ENCODE measurements at places on chromosomes 11 and 22.

DNA sequence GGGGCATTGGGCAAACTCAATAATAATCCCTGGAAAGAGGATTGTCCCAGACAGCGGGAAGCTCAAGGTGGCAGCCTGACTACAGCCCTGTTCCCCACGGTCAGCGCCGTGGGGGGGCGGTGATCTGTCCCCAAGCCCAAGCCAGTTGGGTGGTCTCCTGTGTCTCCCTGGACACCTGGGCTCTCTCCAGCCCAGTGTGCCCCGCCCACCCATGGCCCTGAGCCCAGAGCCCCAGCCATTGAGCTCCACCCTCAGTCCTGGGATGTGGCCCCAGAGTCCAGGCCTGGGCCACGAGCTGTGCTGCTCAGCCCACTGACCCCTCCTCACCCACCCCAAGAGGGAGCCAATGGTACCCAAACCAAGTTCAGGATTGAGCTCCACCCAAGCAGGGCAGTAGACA, 27.9 kb upstream of the PDE2A start:
- no peak for DNase-seq

DNA sequence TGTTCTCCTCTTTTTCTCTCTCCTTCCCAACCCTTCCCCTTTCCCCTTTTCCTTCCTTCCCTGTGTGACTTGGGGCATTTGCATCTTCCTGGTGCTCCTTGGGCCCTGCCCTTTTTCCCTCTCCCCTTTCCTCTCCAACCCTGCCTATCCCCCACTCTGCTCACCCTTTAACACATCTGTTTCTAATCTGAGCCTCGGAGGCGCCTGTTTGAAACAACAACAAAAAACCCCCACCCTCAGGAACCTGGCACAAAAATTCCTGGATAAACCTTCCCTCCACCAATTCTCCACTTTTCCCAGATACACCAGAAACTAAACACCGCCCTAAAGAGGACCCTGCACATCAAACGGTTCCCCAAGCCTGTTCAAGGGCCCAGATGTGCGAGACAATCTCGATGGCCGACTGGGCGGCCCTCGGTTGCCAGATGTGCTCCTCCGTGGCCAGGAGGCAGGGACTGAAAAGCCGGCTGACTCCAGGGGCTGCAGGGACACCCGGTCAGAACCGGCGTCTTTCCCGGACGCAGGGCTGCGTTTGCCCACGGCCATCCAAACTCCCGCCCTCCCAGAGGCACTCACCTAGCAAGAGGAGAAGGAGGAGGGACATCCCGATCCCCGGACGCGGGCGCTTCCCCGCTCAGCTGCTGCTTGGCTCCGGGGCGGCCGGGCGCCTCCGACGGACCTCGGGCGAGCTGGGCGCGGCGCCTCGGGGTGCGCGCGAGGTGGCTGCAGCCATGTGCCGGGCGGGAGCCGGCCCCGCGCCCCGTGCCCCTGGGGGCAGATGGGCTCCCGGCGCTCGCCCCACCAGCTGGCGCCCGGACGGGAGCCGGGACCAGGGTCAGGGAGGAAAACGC, 486 bp downstream of the CLMP start:
- DNase-seq, result no peak

DNA sequence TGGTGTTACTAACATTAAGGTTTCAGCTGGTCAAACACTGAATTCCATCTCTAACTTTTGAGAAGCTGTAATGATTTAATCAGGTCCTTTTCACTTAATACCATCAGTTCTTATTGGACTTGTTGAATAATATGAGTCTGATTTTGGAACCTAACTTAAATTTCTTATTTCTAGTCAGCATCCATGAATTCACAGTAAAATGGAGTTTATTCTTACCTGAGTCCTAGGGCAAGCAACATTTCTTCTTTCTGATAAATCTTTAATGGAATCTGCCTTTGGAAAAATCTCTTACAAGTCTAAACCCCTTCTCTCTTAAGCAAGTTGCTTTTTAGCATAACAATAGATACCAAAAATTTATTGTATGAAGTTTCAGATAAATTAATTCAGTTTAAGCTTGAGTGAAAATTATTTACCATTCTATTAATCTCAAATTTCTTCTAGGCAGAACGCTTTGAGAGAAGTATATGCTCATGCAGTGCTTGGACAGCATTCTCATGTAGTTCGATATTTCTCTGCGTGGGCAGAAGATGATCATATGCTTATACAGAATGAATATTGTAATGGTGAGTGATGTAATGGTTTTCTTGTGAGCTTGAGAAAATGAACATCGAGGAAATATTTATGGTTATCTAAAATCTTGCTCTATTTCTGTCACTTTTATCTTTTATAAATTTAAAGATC, 3.4 kb downstream of the WEE1 start:
- DNase-seq, result no peak

DNA sequence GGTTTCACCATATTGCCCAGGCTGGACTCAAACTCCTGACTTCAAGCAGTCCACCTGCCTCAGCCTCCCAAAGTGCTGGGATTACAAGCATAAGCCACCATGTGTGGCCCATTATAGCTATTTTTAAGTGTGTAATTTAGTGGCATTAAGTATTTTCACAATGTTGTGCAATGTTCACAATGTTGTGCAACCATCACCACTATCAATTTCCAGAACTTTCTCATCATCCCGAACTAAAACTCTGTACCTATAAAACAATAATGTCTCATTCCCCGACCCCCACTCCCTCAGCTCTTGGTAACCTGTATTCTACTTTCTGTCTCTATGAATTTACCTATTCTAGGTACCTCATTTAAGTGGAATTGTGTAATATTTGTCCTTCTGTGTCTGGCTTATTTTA, 7.5 kb downstream of the CFAP68 start:
- DNase-seq, result no peak

- DNase-seq, result no peak
Measured at GRCh38 chr22:27576815-27577573, 224.6 kb downstream of the MN1 start.

DNA sequence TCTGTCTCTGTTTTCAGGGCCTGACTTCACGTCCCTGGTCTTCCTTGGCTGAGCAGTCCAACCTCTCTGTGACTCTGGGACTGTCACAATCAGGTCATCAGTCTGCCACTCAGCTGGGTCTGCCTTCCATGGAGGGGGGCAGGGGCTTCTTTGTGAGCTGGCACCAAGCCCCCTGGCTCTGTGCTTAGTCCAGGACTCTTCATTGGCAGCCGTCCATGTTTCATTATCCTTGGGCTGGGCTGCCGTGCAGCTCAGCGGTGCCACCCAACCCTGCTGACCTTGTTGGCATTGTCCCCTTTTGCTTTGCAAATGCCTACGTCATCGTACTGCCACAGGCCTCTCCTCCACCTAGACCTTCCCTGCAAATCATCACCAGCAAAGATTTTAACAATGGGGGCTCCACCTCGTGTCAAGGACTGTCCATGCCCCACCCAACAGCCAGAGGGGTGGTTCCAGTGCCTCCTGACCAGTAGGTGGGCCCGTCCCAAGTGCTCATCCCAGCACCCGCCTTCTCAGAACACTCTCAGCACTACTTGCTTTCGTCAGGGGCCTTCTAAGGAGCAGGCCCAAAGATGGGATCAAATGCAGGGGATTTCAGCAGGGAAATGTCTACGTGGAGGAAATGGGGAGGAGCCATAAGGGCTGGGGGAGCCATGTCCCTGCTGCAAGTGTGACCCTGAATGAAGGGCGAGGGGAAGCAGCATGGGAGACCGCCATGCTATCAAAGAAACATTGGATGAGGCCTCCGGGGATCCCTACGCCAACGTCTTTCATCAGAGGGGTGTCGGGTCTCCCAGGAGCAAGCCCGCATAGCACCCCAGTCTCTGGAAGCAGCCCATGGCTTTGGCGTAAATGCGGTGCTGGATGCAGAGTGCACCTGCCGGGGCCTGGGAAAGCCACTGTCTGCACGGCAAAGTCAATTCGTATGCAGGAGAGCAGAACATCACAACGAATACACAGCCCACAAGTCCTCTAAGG, 18.2 kb downstream of the KRTAP5-6 start:
- no peak for DNase-seq

DNA sequence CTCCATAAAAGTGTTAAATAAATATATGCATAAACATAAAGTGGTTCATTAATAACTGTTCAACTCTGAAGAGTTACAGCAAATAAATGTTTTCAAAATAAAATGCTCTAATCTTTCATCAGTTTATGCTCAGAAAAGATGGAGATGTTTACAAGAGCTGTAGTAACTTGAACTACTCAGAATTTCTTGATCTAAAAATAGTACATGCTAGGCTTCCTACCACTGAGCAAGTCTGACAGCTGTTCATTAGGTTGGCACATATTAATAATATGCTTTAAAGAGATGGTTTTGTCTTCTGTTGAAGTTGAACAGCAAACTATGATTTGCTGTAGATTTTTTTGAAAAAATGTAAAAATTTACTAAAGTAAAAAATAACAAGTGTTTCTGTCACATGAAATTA, 10.8 kb upstream of the SLN start:
- no peak for DNase-seq

GRCh38 chr11:72421351-72421750, 13.0 kb downstream of the CLPB start:
- DNase-seq, result no peak

DNA sequence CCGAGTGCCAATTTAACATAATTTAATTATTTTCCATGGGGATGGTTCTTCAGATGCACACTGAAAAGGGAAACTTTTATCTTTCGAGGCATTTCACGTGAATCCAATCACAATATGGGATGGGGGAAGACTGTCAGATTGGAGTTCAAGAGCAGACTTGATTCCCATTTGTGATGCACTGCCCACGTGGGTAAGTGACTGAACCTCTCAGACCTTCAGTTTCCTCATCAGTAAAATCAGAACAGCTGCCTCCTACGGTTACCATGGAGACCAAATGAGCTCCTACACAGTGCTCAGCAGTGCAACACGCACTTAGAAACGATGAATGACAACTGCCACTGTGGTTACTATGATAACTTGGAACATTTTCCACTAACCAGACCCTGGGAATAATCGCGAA, 21.7 kb downstream of the KIAA0930 start:
- peak; percentile 54 for DNase-seq

- DNase-seq, result no peak
Measured at GRCh38 chr11:124514131-124514530, 29.3 kb downstream of the OR8B12 start.

DNA sequence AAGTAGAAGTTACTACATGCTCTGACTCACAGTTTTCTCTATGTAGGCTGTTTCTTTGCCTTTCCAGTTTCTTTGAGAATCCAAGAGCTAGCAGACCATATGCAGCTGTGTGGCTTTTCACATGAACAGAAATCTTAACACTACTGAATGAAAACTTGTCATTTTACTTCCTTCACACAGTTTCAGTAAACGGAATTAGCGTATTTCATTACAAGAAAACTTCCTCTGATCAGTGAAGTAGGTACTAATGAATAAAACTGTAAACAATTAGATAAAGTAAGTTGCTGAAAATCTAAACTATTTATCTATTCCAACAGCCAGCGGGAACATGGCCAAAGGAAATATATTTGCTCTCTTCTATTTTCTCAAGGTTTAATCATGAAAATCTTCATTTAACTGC, 953.2 kb downstream of the LRRC4C start:
- DNase-seq, result no peak

DNA sequence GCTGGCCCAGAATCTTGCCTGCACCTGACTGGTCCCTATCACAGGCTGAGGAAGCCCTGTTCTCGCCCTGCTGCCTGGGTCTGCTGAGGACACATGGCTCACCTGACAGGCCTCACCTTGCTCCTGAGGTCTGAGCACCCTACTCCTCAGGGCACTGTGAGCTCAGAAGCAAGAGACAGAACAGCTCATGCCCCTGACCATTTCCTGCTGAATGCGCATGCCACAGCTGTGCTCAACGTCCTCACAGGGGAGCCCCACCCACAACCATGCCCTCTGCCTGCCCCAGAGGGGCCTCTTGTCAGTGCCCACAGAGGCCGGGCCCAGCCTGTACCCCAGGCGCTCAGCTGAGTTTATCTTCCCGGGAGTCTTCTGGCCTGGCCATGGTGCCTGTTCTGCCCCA, 2.8 kb upstream of the TSPO start:
- no peak for DNase-seq

- DNase-seq, result no peak
Measured at GRCh38 chr11:105074166-105074530, 29.0 kb upstream of the CARD16 start.

DNA sequence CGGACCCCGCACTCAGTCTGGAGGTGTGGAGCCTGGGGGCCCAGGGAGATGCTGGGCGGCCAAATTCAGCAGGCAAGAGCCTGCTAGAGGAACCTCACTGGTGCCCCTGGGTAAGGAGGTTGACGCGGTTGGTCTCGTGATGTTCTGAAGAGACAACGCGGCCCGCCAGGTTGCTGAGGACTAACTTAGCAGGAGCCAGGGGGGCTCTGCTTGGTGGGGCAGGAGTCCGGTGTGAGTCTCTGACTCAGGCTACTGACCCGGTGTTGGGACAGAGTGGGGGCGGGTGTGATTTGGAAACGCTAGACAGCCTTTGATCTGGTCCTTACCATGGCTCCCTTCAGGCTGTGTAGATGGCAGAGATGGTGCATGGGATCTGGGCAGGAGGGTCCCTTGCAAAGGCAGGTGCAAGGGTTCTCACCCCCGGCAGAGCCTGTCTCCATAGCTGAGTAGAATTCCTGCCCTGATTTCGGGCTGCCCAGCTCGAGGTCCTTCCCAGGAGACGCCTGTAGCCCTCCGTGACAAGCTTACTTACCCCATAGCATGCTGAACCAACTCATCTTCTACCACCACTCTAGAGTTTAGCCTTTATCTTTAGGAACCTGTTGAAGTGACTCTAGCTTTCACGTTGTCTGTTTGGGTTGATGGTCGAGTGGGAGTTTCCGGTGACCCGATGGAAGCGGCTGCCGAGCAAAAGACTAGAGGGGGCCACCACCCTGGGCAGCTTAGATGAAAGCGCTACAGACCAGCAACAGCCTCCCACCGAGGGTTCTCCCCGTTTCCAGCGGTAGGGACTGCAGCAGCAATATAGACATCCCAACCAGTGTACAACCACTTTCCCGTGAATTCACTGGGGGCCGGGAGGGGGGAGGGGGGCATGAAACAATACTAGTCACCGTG, 38.4 kb downstream of the KCNC1 start:
- no peak for DNase-seq

DNA sequence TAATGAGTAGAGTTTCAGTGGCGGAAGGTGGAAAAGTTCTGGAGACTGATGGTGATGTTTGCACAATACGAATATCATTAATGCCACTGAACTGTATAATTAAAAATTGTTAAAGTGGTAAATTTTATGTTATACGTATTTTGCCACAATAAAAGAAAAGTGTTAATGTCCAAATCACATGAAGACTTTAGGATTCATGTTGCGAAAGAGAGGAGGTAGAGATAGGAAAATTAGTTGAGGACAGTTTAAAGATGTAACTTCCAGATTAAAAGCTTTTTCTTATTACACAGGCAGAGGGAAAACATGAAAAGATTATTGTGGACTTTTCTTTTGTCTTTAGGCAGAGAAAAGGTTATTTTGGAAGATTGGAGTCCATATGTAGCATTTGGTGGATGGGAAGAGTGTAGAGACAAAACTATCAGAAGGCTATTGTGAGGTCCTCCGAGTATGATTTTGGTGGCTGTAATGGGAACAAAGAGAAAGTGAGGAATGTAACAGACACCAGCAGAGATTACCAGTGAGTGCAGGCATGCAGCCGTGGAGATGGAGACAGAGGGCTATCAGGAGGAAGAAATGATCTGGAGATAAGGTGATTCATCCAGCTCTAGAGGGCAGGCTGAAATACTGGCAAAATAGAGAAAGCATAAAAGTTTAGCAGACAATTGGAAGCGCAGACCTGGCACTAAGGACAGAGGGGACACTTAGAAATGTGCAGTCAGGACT, 12.5 kb downstream of the VPS26B start:
- no peak for DNase-seq

- peak; percentile 33 for DNase-seq
Measured at GRCh38 chr11:115759622-115760460, 255.6 kb upstream of the CADM1 start.
